ENCODE measurements at places on chromosomes 7 and 10. TPM values are rescaled to one million over a fixed set of nuclear protein-coding genes. Genes with fewer than 3 reads are reported as not detected.

GRCh38 chr7:98970805-98971204 is 92.5 kb downstream of the TRRAP start:
- DNase-seq, result no peak

DNA sequence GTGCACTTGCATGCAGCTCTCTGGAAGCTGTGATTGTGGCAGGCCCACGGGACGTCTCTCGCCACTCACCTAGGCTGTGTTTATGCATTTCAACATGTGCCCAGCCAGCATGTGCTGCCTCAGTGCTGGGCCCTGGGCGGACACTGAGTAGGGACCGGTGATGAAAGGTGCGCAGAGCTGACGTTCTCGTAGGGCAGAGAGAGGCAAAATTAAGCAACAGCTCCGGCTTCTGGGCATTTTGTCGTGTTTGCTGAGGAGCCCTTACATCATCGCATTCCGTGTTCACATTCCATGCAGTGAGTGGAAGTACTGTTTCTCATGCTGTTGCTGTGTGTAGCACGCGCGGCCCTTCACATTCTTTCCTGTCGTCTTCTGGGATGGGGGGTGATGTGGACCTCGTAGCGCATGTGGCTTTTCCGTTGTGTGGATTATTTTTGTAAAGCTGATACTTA is 50.5 kb downstream of the PRF1 start:
- DNase-seq, result no peak

- DNase-seq, result no peak
These were observed 4.7 kb upstream of the ENTPD7 start for GRCh38 chr10:99654390-99655175.

DNA sequence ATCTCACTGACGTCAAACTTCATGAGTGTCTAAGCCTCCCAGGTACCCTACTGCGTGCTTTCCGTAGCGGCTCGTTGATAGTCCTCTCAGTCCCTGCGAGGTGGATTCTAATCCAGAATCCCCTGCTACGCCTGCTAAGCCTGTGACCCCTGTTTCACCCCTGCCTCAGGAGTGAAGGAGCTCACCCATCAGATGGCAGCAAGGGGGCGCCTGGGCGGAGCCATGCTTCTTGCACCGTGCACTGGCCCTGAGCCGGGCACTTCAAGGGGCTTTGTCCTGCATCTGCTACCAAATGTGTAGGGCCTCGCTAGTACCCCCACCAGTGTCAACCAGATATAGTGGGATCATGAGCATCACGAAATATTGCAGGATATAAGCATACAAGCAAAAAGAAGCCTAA is 918 bp upstream of the STRA8 start:
- DNase-seq, result peak; percentile 29

- no peak for DNase-seq
These were observed 18.4 kb upstream of the FLNC start for GRCh38 chr7:128811631-128812430.

- DNase-seq, result no peak
These were observed 156.8 kb downstream of the FRMD4A start for GRCh38 chr10:14173706-14174594.

CDNF gene
- 1.8 TPM for total RNA-seq

GPR15LG gene
- total RNA-seq, result not detected
